ENCODE measurements at places on chromosomes 7 and 10.

DNA sequence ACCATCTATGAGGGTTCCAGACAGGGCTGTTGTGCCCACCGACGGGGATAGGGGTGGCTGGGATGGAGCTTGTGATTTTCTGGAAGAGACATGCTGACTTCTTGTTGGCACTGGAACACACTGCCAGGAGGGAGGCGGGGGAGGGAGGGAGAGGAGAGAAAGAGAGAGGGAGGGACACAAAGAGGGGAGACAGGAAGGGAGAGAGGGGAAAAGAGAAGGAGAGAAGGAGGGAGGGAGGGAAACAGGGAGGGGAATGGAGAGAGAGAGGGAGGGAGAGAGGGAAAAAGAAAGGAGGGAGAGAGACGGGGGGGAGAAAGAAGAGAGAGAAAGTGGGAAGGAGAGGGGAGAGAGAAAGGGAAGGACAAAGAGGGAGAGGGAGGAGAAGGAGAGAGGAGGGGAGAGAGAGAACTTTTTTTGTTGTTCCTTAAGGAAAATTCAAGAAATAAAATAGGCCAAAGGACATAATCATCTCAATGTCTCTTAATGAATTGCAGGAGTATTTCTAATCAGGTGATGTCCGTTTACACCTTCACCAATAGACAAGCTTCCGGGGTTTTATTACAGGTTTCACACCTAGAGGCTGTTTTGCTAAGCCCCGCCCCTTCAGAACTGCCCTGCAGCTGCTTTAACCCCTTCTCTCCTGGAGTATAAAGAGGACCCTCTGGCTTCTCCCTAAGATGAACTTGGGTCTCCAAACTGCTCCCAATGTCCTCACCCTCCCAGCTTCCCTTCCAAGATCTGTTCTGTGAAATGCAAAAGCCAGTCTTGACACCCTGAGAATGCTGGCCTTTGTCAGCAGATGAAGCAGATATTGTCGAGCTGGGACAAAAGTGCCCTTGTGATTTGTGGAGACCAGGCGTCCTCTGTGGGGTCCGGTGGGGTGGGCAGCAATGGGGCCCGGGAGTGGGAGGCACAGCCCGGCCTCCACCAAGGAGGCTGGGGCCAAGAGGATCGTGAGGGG is 82.0 kb upstream of the GTF2IRD1 start:
- DNase-seq = peak; percentile 48

GRCh38 chr10:98224996-98225395 is 43.0 kb downstream of the LOXL4 start:
- DNase-seq = no peak

DNA sequence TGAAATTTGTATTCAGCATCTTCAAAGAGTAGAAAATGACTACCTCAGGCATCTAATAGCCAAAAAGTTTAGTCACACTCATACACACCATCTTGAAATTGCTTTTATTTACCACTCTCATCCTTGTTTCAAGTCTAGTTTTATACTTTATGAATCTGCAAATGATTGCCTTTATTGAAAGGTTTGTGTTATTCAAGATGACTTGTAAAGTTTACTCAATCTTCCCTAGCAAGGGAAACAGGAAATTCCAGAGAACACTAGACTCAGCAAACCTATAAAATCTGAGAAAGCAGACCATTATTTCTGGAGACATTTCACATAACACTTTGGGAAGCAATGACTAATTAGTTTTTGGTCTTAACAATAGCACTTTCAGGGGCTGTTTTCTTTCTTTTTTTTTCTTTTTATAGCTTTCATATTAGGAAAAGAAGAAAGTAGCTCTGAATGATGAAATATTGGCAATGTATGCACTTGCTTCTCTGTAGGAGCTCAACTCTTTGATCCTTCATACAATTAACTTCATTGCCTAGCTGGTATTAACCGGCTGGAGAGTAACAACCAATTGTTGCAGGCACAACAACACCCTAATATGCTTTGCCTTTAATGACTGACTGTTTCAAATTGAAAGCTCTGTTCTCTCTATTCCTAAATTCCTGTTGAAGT is 68.9 kb upstream of the HDAC9 start:
- DNase-seq = no peak

- no peak for DNase-seq
Observed at GRCh38 chr10:60542657-60543056, 153.0 kb upstream of the ANK3 start.

- no peak for DNase-seq
Observed at GRCh38 chr7:134690614-134691504, 44.2 kb downstream of the BPGM start.

Measured in NCI-H2029 treated with DMSO at 0.1 percent for 48 hours (cell line).